ENCODE measurements at places on chromosomes 4 and X.

- DNase-seq: no peak
Observed at GRCh38 chrX:119942831-119943184, 743 bp downstream of the NKAP start.

- no peak for DNase-seq
Observed at GRCh38 chr4:99847362-99847976, 30.8 kb downstream of the DAPP1 start.

DNA sequence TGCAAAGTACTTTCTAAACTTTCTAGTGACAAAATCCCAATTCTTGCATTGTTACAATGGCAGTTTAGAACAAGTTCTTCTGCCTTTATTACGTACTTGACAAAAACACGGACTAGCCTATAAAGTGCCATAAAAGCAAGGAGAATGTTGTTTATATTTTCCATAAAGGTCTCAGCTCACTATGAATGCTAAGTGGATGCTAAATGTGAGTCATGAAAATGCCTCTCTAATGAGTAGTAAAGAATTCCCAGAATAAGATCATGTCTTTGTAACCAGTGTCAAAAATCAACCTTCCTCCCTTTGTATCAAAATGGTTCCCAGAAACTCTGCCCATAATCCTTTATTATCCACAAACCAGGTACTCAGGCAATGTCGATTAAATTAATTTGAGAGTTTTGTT lies 539.8 kb upstream of the SLIT2 start:
- DNase-seq: peak; percentile 46

DNA sequence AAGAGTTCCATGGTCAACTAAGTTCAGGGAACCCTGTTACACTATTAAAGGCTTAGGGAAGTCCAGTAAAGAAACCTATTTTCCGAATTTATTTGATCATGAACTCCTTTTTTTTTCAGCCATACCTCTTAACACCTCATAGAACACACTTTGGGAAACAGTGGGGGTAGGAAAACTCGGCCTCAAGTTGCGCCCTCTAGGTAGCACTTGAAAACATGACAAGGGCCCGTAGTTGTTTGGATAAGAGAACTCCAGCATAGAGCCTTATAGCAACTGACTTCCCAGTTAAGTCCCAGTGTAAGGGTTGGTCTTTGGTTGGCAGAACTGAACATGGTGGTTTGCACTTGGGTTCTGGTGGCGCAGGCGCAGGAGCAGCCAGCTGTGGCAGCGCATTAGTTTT lies 14.4 kb downstream of the OGT start:
- no peak for DNase-seq

- no peak for DNase-seq
Observed at GRCh38 chr4:4479366-4479765, 62.5 kb downstream of the STX18 start.

DNA sequence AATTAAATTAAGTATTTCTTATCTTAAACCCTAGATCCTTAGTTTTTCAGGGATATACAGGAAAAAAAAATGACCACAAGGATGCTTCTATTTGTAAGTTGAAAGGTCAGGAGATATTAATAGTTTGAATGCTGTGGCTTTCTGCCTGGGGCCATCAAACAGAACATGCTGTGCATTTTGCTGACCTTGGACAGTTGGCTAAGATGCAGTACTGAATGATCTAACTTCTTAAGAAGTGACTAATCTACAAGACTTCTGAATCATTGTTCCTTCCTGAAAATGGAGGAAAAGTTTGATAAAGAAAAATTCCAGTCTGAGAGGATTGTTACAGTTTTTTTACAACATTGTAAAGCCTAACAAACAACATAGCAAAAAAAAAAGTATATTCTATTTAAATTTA lies 237.8 kb upstream of the JADE1 start:
- peak; percentile 64 for DNase-seq

DNA sequence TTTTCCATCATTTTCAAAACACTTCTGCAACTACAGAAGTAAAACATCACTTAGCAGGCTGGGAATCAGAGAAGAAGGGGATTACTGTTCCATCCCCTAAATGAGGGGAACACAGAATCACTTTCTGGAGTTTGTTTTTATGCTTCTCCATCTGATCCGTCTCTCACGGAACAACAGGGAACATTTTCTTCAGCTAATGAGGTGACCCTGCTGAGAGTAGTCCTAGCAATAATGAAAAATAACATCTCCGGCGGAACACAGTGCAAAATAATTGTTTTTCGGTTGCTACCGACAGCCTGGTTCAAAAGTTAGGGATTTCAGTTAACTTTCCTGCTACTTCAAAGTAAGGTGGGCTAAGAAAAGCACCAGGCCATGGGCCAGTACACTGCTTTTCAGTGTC lies 322.9 kb downstream of the UNC5C start:
- DNase-seq: no peak

DNA sequence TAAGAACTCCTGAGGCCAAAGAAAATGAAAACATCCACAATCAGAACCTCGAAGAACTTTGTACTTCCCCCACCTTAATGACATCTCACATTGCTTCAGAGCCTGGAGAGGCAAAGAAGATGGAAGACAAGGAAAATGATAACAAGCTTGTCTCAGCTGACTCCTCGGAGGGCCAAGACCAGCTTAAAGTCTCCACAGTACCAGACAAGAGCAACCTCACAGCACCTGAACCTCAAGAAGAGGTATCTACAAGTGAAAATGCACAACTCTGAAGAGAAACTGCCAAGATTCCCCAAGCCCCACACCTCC lies 97.5 kb downstream of the HNRNPD start:
- no peak for DNase-seq

DNA sequence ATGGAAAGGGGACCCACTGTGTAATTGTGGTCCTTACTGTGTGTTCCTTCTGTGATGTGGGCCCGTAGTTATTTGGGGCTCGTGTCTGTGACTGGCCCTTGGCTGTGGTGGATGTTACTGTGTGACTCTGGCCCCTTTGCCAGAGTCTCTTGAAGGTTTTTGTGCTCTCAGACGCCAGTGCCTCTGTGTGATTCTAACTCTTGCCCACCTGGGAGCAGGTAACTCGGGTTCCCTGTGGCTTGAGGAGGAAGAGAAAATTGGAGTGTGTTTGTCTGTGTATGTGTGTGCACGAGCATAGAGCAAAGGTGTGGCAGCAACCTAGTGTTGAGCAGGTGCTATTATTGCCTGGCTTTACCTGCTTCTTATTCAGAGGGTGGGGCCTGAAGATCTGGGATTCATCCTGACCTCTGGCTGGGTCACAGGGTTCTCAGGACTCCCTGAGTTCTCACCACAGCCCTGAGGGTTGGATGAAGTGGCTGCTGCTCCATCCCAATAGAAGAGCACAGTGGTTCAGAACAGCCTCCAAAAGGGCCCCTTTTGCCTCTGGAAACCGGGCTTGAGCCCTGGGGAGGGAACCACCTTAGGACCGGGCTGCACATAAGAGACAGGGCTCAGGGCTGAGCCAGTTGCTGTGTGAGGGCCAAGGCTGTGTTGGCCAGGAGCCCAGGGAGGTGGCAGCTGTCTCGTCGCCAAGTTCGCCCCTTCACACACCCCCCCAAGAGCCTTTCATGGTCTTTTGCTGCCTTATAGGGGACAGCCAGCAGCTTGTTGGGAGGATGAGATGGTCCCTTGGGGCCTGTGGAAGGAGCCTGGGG lies 1.3 kb downstream of the RBM10 start:
- DNase-seq: no peak

DNA sequence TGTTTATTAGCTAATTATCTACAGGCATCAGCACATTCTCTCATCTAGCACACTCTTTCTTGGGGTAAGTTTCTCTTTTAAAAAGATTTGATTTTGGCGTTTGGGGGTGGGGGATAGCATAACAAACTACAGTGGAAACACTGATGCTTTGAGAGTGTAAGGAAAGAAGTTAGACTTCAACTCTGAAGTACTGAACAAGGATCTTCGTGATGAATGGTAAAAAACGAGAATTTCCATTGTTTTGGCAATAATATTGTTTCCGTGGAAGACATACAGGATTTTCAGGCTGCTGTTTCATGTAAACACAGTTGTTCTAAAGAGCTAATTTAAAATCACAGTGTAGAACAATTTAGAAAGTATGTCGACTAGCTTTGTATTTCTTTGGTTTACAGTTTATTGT lies 451 bp downstream of the LPAR4 start:
- DNase-seq: no peak

- DNase-seq: no peak
Observed at GRCh38 chrX:118126286-118126685, 9.7 kb upstream of the KLHL13 start.

DNA sequence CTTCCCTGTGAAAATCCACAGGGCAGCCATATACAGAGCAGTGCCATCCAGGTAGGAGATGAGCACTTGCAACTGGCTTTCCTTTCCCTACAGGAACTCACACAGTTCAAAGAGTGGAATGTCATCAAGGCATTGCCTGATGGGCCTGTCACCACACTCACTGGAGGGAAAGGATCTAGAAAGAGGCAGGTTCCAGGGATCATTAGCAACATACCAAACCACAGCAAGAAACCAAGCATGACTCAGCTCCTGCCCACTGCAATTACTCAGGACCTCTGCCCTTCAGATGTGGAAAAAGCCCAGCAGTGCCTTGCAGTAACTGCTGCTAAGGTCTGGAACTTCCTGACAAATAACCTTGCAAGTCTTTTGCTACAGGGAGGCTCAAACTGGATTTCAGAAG lies 101.2 kb downstream of the ZNF674 start:
- peak; percentile 75 for DNase-seq

- no peak for DNase-seq
Observed at GRCh38 chr4:22202975-22203710, 254.6 kb upstream of the KCNIP4 start.

DNA sequence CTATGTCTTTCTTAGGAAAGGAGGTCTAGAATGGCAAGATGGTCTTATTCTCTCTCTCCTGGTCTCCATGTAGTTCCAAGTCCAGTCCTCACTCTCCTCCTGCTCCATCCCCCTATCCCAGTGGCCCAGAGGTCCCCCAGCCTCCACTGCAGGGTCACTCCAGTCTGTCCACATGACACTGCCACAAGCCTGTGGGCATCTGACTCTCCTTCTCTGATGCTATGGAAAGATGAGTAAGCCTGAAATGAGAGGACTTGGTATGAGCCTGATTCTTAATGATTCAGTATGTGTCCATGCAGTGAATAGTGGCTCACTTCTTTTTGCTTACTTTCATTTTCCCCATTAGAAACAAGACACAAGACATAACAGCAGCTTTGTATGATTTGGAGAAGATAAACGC lies 516.8 kb upstream of the ADGRL3 start:
- DNase-seq: peak; percentile 6

DNA sequence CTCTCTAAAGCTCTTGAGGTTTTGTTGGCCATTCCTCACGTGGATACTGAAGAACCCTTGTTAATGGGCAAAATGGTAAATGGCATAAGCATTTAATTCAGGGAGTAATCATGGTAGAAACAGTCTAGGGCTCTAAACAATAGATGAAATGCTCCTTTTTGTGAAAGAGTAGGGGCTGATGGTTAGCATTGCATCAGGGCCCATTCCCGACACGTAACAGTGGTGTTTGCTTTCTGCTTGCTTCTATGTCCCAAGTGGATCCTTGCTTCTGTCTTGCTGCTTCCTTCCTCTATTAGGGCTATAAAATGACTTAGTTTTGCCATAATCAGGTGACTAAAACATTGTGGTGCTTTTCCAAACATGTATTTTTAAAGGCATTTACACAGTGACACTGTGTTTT lies 230.9 kb upstream of the AFF2 start:
- no peak for DNase-seq

GRCh38 chrX:45142185-45142584 lies 58.5 kb downstream of the DIPK2B start:
- no peak for DNase-seq

- DNase-seq: no peak
Observed at GRCh38 chr4:105197777-105198176, 51.1 kb downstream of the TET2 start.

- no peak for DNase-seq
Observed at GRCh38 chr4:100926039-100926717, 408.4 kb upstream of the EMCN start.

DNA sequence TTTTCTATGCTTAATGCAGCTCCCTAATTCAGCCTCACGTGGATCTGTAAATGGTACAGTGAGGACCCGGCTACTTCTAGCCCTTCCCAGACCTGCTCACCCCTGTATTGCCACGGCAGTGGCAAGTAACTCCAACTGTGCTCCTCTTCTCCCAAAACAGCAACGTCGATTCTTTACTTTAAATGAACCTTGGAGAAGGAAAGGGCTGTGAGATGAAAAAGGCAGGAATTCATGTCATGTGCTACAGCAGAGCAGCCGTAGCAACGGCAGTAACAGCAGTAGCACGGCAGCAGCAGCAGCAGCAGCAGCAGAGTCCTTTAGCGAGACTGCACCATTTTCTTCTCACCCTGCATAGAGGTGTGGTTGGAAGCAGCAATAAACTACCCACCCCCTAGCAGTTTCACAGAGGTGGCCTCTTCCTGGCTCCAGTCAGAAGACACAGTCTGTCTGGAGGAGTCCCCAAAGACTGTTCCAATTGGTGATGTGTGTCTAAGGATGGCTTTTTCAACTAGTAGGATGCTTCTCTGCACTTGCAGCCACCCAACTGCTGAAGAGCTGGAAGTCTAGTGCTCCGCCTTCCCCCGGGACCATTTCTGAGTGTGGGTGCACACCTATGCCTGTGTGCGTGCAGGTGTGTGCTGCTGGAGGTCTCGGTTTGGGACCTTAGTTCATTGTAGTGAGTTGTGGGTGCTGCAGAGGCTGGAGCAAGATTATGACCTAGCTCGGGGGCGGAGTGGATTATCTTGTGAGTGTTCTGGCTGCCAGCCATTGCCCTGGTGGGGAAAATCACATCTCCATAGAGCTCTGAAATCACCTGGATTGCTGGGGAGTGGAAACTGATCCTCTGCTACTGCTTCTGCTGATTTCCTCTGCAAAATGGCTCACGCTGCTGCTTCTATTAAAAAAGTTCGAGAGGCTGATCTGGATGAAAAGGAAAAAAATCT lies 67.2 kb downstream of the ANK2 start:
- DNase-seq: no peak

DNA sequence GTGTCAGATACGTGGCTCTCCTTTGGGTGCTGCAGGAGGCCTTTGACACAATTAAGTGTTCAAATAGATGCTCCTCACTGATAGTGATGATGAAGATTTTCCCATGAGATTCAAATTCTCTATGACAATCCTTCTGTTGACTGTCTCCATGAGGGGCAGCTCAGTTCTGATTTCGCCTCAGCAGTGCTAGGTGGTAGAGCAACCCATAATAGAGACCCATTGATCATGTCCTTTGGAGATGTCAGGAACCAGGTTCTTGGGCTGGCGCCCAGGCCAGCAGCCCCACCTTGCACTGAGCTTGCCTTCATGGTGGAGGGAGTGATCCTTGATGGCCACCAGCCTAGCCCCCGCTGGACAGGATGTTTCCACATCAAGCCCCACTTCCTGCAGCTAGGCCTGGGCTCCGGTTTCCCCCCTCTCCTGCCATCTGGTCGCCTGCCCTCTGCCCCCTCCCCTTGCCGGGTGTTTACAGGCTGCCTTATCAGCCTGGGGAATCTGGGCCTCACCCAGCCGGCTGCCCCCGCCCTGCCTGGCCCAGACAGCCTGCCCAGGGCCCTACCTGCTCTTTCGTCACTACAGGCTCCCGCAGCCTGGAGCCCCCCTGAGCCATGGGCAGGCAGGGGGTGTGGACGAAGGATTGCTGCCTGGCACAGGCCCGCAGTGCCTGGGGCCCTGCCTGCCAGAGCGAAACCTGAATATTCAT lies 12.6 kb downstream of the ELF4 start:
- no peak for DNase-seq

- DNase-seq: no peak
Observed at GRCh38 chr4:114875630-114876029, 237.8 kb downstream of the NDST4 start.

- no peak for DNase-seq
Observed at GRCh38 chr4:38664706-38665401, 855 bp downstream of the KLF3 start.

GRCh38 chr4:39302901-39303300 lies 63.3 kb downstream of the RFC1 start:
- DNase-seq: no peak

Data from HFF-Myc (cell line).